Aortic smooth muscle cell (primary cell): ENCODE measurements at places on chromosomes 3 and 15. TPM values are rescaled to one million over a fixed set of nuclear protein-coding genes. Genes with fewer than 3 reads are reported as not detected.

Gene GOLGA6D
- total RNA-seq, result not detected in 2 replicates

Gene HYAL1
- total RNA-seq, result 1.2 and 2.6 TPM in 2 replicates

Gene DPPA2
- total RNA-seq, result not detected in 2 replicates

Gene TRIM42
- total RNA-seq, result not detected in 2 replicates

Gene SLC38A3
- not detected in 2 replicates for total RNA-seq

Gene SLC28A2
- not detected in 2 replicates for total RNA-seq

Gene UTS2B
- total RNA-seq, result 0.66 and 0.68 TPM in 2 replicates

Gene SYNM
- 34.5 and 57.9 TPM in 2 replicates for total RNA-seq

Gene SEMA3G
- total RNA-seq, result under 0.01 and 0.19 TPM in 2 replicates

Gene SYNPR
- not detected in 2 replicates for total RNA-seq

Gene ACTC1
- total RNA-seq, result 0.12 TPM in 1 of 2 replicates, not detected in the other

Gene ITIH4
- total RNA-seq, result 2.6 and 4.8 TPM in 2 replicates

Gene CLDN1
- not detected in 2 replicates for total RNA-seq

Gene ATP13A5
- not detected in 2 replicates for total RNA-seq

Gene GDPGP1
- total RNA-seq, result 8.3 TPM in 2 replicates

Gene ARPP21
- total RNA-seq, result 2.1 and 8.6 TPM in 2 replicates

Gene GOLGA8Q
- 1.7 and 2.0 TPM in 2 replicates for total RNA-seq
